ENCODE measurements at places on chromosomes 13 and 19.
A peak's percentile ranks its signal among the peaks of the same experiment; 100 is the strongest.

DNA sequence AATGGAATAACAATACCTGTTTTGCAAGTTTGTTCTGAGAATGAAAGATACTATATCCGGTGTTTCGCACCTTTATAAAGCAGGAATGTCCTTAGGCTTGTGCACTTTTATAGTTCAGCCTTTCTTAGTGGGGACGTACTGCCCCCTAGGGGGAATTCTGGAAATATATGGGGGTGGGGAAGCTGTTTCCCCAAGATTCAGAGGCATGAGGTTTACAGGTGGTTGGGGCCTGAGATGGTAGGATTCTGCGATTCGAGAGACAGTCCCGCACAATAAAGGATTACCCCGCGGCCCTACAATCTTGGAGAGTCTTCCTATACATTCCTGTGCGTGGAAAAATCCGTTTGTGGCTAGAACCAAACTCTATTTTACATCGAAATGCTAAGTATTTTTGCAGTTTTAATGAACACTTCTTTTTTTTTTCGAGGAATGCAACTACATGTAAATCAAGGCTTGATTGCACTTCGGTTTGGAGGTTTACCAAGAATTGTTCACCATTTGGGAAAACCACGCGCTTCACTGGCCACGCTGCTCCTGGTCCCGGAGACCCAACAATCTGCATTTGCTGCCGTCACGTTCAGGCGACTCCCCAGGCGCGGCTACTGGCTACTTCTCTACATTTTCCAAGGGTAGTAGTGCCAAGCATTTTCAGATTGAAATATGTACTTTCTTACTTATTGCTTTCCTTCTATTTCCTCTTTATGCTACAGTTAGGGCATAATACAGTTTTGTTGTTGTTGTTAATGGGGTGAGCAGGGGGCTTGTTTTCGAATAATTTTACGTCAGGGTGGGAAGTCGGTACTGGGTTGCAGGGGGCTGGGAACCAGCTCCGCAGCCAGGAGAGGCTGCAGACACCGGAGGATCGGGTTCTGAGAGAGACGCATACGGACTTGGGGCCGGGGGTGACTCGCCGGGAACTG, 830 bp downstream of the NEK5 start:
- peak; percentile 24 for DNase-seq

GRCh38 chr13:78047151-78047550, 128.5 kb upstream of the EDNRB start:
- DNase-seq, result no peak

DNA sequence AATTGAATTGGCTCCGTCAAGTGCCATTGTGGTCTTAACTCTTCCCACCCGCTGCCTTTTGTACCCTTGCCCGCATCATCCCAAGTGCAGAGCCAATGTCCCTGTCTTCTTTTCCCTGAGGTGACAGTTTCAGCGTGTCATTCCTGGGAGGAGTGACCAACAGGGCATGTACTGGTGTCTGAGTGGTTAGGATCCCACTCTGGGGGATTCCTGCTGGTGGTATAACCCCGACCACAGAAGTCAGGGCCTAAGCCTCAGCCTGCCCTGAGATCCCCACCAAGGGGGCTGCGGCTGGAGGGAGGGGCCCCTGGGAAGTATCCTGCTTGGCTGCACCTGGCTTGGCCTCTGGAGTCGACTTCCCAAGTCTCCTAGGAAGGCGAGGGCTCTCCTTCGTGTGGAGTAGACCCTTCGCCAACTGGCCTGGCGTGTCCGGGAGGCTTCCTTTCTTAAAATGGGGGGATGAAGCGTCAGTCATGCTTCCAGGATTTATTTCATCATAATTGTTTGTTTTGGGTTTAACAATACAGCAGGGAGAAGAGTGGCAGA, 40.6 kb downstream of the NFIX start:
- no peak for DNase-seq

GRCh38 chr13:71481501-71481900, 385.5 kb downstream of the DACH1 start:
- DNase-seq, result no peak

DNA sequence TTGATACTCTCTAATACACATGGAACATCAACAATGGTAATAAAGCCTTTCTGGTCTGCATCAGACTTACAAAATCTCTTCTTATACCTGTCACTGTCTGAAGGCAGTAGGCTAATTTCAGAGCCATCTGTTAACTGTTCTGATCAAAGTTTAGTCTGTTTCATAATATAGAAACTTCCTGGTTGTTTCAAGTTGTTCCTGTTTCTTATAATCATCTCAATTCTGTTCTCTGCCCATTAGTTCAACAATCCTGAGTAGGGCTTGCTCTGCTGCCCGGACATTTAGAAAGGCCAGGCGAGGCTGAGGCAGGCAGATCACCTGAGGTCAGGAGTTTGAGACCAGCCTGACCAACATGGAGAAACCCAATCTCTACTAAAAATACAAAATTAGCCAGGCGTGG, 5.4 kb upstream of the ZSCAN5A start:
- no peak for DNase-seq

GRCh38 chr19:35316560-35316959, 12.4 kb upstream of the CD22 start:
- no peak for DNase-seq
